Fibroblast of upper back skin (primary cell): ENCODE measurements at places on chromosomes 5 and 9.

GRCh38 chr9:108133680-108134079 lies 644.1 kb upstream of the KLF4 start:
- DNase-seq, result no peak

GRCh38 chr5:43270645-43271044 lies 42.6 kb downstream of the HMGCS1 start:
- DNase-seq, result no peak

DNA sequence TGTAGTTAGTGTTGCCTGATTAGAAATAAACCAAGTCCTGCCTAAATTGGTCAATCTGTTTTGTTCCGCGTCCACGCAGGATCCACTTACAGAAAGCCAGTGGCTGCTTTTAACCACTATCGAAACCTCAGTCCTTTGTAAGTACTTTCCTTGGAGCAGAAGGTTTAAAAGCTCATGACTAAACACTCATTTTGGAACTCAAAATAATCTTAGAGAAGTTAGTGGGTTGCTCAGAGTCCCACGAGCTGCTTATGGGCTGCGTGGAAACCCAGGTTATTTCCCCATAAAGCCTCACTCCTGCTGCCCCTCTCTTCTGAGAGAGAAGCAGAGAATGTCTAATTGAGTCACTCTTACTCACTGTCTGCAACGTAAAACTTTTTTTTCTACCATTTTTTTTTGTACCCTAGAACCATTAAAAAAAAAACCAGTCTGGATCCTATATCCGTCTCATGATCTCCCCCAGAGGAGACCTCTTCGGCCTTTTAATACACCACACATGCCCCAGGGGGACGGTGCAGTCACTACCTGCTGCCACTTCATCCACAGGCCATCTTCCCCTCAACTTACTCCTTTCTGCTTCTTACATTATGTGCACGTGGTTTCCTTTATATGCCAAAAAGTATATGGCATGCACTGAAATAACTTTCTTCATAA lies 7.6 kb downstream of the BASP1 start:
- DNase-seq, result peak; percentile 78

- peak; percentile 55 for DNase-seq
Observed at GRCh38 chr9:37582548-37583157, 6.5 kb upstream of the FBXO10 start.

DNA sequence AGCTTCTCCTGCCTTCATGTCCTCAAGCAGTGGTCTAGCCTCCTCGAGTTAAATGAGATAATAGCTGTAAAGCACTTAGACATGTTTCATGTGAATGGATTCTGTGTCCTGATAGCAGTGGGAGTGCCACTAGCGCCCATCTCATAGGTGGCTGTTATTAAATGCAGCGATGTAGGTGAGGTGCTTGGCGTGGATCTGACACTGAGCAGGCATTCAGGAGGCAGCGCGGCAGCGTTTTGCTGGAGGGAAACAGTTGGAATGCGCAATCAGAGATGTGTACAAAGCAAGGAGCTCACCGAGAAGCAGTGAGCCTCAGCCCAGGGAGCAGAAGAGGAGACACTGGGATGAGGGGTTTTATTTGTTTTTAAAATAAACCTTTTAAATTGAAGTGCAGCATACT lies 106.6 kb downstream of the RGS3 start:
- no peak for DNase-seq

DNA sequence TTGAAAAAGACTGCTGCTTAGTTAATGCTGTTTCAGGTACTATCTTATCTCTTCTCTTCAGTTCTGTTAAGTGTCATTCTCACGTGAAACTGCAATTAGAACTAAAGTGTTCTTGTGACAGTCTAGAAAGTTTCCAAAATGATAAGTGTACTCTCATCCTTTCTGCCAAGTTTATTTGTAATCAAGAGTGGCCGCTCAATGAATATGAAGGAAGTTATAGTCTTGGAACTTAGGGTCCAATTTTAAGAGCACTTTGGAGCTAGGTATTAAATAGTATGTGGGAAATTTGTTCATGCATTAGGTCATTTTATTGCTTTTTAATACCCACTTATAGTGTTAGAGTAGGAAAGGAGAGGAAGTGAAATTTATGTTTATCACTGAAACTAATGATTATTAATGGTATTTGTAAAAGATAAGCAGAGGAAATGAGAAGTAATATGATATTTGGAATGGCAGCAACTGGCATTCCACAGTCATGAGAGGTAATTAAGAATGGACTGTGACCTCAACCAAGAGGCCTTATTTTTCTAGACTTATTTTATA lies 20.4 kb downstream of the XRCC4 start:
- DNase-seq, result peak; percentile 35

GRCh38 chr9:133233681-133234432 lies 24.8 kb upstream of the OBP2B start:
- DNase-seq, result no peak
